Stimulated activated CD4-positive, alpha-beta T cell treated with anti-CD3 and anti-CD28 coated beads, TNF-alpha, amount 100 ng/mL, for 24 hours (primary cell): ENCODE measurements at places on chromosomes 2 and 18.

DNA sequence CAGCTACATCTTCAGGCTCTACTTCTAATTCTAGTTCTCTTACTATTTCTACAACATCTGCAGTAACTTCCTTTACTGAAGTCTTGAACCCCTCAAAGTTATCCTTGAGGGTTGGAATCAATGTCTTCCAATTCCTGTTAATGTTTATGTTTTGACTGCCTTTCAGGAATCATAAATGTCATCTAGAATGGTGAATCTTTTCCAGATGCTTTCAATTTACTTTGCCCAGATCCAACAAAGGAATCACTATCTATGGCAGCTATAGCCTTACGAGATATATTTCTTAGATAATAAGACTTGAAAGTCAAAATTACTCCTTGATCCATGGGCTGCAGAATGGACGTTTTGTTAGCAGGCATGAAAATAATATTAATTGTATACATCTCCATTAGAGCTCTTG lies 123.9 kb downstream of the PDE1A start:
- DNase-seq = no peak

DNA sequence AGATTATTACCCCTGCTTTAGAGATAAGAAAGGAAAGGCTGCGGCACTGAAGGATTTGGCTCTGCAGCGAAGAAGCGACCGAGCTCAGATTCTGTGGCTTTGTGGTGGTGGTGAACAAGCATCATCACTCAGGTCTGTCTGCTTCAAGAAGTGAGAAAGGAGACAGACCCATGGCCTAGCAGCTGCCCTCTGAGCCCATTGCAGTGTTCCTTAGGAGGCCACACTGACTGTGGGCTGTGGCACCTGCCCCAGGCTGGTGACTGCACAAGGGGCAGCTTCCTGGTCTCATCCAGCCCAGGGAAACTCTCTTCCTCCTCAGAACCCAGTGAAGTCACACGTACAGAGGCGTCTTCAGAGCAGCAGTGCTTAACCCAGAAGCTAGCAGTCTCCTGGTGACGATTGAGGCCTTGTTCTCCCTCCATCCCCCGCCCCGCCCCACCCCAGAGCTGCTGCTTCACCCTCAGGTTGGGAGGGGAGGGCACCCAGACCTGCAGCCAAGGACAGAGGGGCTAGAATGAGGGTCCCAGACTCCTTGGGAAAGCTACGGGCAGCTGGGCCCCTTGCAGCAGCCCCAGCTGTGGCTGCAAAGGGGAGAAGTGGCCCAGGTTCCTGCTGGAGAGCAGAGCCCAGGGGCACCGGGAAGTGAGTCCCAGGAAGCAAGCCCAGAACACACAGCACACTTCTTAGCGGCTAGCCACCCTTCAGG lies 22.2 kb downstream of the BIN1 start:
- no peak for DNase-seq

DNA sequence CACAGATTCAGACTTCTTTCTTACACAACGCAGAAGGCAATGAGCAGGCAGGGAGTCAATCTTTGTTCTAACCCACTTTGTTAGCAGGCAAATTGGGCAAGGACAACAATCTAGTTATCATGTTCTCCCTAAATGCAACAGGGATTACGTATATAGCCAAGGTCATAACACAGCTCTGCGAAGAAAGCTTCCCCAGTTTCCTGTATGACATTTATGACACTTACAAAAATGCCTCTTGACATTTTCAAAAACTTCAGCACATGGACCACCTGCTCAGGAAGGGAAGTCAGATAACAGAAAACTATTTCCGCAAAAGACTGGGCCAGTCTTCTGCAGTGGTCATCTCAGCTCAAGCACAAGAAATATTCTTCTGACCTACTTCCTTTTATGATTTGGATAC lies 106.1 kb downstream of the IRS1 start:
- DNase-seq = no peak

- no peak for DNase-seq
Measured at GRCh38 chr2:20543469-20544152, 96.7 kb downstream of the RHOB start.

GRCh38 chr2:229230256-229230655 lies 40.8 kb downstream of the PID1 start:
- no peak for DNase-seq

DNA sequence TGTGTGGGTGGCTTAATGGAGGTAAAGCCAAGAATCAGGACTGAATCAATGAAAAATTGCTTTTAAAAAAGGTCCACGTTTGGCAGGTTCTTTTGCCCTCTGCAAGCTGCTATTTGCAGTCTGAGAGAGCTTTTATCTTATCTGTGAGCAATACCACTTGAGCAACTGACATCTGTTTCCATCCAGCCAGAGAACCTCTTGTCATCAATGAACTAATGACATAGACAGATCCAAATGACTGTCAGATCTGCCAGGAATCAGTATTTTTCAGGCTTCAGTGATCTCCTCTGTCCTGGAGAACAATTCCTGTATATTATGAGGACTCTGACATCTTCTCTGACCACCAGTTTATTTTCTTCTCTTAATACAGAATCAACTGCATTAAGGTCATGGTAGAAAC lies 608.1 kb downstream of the LRP1B start:
- no peak for DNase-seq

DNA sequence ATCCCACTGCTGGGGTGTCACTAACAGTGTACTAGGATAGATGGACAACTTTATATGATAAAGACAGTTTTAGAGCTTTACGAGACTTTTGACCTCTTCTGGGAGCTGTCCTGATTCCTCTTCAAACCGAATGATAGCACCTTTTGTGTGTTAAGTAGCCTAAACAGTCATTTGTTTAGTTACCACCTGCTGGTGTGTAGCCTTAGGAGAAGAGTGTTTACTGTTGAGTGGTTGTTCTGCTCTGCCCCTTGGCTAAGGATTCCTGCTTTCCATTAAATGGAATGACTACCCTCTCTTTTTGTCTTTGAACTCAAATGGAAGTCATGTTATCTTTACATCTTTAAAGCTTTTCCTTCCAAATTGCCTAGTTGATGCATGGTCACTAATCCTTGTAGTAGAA lies 28.0 kb upstream of the MGAT5 start:
- DNase-seq = no peak

- DNase-seq = no peak
Measured at GRCh38 chr2:140164449-140164848, 1384.3 kb upstream of the NXPH2 start.

- DNase-seq = no peak
Measured at GRCh38 chr2:218394298-218395089, 5.2 kb upstream of the CTDSP1 start.

GRCh38 chr2:226684563-226684959 lies 115.1 kb downstream of the IRS1 start:
- no peak for DNase-seq

DNA sequence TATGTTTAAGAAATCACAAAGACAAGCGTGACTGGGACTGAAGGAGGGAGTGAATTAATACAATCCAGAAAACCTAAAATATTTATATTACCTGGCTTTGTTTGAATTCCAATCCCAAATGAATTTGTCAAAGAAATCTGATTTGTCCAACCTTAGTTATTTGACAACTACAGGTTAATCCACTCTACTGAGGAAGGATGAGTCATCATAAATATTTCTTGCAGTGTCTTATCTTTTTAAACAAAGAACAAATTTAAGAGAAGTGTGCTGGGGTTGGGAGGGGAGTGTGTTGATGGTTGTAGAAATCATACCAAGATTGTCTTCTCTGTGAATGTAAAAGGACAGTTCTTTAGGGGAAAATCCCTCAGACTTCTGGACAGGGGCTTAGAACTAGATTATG lies 1106.3 kb upstream of the SLC39A10 start:
- DNase-seq = no peak

- no peak for DNase-seq
Measured at GRCh38 chr2:106183101-106183696, 10.9 kb downstream of the UXS1 start.

GRCh38 chr2:66840321-66841002 lies 405.5 kb downstream of the MEIS1 start:
- DNase-seq = no peak

GRCh38 chr18:78739115-78739514 lies 240.5 kb upstream of the SALL3 start:
- DNase-seq = no peak

DNA sequence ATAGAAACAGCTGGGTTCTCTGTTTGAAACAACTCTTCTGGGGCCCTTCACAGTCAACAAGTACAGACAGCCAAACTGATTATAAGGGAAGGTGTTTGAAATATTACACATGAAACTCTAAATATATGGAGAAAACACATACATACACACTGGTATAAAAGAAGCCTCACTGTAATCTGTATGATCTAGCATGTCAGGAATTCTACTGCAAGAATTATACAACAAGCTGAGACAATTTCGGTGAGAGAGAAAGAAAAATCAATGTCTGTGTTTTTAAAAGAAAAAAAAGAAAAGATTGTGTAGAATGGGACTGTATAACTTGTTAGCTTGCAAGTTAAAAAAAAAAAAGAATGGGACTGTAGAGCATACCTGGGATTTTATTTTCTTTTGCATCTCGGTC lies 26.3 kb downstream of the IRS1 start:
- no peak for DNase-seq

DNA sequence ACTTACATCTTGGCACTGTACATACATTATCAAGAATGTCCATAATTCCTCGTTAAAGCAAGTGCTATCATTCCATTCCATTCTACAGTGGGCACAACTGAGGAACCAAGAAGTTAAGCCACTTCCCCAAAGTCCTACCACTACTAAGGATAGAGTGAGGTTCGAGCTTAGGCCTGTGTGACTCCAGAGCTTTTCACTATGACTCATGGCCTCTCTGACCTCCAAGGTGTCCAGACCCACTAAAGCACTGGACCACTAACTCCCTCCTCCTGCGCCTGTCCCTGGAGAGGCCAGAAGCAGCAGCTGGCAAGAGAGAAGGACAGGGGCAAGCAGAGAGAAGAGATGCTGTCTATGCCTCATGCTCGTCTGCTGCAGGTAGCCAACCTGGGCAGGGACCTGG lies 117.0 kb downstream of the ZBTB7C start:
- DNase-seq = no peak

DNA sequence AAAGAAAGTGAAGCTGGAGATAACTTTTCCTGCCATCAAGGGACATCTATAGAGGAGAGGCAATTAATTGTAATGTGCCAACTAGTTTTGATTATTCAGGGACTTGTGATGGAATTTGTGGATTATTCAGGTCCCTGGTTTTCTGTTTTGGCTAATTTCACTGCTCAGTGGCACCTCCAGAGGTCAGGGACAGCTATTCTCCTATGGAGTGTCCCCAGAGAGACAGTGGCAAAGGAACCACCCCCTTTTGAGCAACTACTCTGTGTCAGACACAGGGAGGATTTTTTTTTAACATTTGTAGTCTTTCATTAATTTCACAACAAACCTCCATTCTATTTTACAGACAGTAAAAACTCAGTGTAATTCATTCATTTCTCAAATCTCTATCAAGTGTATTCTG lies 206.0 kb upstream of the SPRED2 start:
- DNase-seq = no peak

DNA sequence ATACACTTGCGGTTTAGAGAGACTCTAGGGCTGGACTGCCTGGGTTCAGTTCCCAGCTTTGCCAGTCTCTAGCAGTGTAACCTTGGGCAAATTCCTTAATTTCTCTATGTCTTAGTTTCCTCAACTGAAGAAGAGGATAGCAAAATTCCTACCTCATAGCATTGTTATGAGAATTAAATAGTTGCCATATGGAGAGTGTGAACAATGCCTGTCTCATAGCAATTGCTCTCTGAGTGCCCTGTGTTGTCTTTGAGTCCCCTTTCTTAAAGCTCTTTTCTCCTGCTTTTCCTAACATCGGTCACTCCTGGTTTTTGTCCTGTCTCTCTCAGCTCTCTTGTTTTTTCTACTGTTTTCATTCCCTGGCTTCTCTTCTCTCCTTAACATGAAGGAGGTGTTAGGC lies 116.8 kb upstream of the ALPP start:
- DNase-seq = no peak

DNA sequence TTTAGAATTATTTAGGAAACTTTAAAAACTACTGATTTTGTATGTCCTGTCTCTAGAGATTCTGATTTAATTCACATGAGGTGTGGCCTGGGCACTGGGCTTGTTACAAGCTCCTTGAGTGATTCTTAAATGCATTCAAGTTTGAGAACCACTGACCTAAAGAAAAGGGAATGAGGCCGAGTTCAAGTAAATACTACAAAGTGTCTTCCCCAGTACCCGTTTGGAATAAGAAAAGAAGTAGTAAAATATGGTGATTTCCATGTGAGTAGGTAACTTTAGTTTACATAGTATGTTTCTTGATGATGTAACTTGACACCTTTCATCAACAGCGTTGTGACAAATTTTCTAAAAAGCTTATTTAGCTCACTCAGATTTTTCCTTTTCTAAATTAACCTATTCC lies 1022.9 kb upstream of the NRXN1 start:
- DNase-seq = no peak

- no peak for DNase-seq
Measured at GRCh38 chr2:62800618-62801017, 95.1 kb downstream of the EHBP1 start.

DNA sequence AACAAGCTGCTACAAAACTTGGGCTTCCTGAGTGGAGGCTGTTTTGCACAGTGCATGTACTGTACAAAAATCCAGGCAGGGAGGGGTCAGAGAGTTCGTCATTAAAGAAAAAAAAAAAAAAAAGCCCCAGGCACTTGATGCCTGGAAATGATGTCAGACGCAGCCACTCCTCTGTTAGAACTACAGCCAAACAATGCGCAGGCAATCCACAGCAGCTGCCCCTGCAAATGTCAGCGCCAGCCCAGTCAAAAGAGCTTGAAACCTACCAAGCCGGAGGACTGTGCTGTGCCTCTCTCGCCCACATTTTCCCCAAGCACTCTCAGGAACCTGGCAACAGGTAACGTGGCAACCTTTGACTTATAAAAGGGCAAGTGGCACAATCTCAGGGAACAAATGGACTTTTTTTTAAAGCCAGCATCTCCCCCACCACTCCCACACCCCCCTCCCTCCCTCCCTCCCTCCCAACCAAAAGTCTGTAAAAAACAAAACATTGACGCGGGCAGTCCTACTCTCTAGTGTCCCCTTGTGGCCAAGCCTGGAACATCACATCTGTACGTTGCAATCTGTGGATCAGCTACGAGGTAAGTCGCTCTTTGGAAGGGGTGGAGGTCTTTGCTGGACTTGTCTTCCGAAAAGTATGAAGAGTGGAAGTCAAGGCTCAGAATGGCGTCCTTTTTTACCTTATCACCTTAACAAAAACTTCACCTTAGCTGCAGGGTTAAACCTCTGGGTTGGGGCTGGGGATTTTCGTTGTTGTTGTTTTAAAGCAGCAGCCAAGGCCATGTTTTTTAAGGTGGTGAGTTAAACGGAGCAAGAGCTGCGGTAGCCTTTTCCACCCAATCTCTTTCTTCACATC lies 144.2 kb downstream of the TGIF1 start:
- peak; percentile 79 for DNase-seq

GRCh38 chr2:182592691-182593393 lies 123.2 kb upstream of the DNAJC10 start:
- no peak for DNase-seq

GRCh38 chr18:22678486-22678885 lies 254.6 kb upstream of the RBBP8 start:
- no peak for DNase-seq

- DNase-seq = no peak
Measured at GRCh38 chr2:55871637-55872036, 51.9 kb downstream of the EFEMP1 start.

GRCh38 chr2:74659462-74659861 lies 5.4 kb downstream of the SEMA4F start:
- DNase-seq = no peak
